ENCODE measurements at places on chromosomes 5 and 9.

GRCh38 chr5:64637837-64638443 lies 52.4 kb upstream of the SHISAL2B start:
- no peak for DNase-seq

DNA sequence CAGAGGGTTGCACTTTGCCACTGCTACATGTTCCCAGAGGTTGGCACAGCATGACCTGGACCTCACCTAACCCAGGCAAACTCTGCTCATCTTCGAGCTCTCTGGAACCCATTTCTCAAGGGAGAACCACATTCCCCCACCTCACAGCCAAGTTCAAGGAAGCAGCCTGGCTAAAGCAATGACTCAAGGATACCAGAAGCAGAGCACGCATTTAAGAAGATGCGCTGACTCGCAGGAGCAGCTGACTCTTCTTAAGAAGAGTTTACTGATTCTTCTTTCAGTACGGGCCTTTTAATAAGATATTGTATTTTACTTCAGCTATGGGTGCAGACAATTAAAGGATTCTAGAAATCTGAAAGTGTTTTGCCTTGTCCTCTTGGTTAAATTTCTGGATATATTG lies 4.1 kb upstream of the SEMA5A start:
- DNase-seq = no peak

DNA sequence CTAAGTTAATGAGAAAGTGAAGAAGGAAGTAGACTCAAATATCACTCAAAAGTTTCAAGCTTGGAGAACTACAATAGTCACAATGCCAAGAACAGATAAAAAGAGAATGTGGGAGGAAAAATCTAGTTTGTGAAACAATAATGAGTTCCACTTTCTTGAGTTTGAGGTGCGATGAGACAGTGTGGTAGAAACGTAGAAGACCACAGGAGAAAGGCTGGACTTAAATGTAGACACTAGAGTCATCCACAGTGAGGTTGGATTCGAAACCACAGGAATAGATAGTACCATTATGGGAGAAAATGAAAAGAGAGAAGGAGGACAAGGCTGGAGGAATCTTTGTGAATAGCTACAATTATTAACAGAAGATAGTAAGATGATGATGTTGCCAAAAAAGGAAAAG lies 141.1 kb upstream of the LRRTM2 start:
- DNase-seq = no peak

GRCh38 chr9:9625248-9625647 lies 987.6 kb downstream of the PTPRD start:
- DNase-seq = no peak

DNA sequence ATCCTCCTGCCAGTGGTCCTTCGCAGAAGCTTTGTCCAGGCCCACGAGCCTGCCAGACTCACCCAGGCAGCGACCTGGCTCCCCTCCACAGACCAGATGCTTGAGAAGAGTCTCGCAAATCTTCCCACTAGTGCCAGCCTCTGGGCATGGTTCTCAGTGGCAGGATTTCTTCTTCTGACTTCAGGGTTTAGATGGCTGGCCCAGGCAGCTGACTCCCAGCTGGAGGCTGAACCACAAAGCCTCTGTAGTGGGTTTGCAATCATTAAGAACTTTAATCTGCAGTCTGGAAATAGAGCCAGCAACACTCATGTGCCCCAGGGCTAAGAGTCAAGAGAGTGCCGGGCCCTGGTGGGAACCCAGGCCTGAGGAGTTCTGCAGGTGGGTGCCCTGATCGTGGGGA lies 90.6 kb upstream of the ICE1 start:
- DNase-seq = no peak

- no peak for DNase-seq
These were observed 37.9 kb downstream of the NRG2 start for GRCh38 chr5:140005145-140005591.

GRCh38 chr5:126918615-126918957 lies 111.8 kb downstream of the MARCHF3 start:
- DNase-seq = no peak

GRCh38 chr5:154242964-154243376 lies 52.4 kb downstream of the GALNT10 start:
- no peak for DNase-seq

- no peak for DNase-seq
These were observed 56.8 kb downstream of the HMGCS1 start for GRCh38 chr5:43256261-43256966.

DNA sequence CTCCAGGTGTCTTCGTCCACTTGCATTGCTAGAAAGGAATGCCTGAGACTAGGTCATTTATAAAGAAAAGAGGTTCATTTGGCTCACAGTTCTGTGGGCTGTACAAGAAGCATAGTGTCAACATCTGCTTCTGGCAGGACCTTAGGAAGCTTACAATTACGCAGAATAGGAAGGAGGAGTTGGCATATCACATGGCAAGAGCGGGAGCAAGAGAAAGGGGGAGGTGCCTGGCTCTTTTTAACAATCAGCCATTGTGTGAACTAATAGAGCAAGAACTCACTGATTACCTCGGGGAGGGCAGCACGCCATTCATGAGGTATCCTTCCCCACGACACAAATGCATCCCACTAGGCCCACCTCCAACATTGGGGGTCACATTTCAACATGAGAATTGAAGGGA lies 134.4 kb upstream of the EFNA5 start:
- no peak for DNase-seq

- no peak for DNase-seq
These were observed 50.0 kb upstream of the ORM1 start for GRCh38 chr9:114272739-114273431.

DNA sequence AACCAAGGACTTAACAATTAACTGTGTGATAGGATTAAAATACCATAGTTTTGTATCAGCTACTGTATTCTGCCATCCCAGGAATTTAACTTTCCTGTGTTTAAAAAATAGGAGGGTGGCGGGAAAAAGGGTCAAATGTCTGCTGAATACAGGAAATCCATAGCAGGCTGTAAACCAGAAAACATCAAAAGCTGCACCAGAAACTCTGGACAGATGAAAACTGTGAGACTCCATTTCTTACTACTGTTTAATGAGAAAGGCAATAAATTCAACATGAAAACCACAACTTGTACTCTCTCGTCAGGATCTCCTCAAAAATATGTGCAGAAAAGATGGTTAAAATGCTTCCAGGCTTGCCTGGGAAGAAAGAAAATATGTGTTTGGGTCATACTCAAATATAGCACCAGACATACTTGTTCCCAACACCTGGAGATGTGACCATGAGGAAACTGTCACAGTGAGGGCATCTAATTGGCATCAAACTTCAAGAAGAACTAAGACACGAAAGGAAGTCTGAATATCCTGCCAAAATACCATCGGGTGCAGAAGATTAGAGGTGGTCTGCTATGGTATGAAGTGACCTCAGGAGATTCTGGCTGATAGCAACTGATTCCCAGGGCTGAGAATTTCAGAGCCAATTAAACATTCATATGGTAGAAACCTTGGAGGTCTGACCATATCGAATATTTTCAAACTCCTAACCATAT lies 164.7 kb upstream of the TARS1 start:
- DNase-seq = no peak

- DNase-seq = peak; percentile 9
These were observed 1.0 kb upstream of the TPM2 start for GRCh38 chr9:35690614-35691333.

- no peak for DNase-seq
These were observed 98.5 kb upstream of the ABCA1 start for GRCh38 chr9:105026451-105026850.

GRCh38 chr9:119284118-119284517 lies 85.1 kb downstream of the BRINP1 start:
- DNase-seq = no peak

GRCh38 chr5:4551034-4551433 lies 589.1 kb upstream of the ADAMTS16 start:
- no peak for DNase-seq

DNA sequence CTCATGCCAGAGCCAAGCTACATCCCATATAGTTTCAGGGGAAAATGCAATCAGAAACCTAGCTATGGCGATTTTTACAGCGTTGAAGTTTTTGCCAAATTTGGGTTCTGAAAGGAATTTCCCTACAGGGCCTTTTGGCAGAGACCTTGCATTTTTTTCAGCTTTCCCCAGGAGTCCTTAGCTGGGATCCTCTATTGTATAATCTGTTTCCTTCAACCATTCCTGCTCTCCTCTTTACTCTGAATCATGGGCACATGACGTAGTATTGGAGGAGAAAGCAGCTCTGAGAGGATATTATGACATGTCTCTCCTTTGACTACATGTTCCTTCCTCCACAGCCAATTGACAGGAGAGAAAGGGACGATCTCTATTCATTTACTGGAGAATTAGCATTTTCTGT lies 118.5 kb upstream of the ERCC6L2 start:
- no peak for DNase-seq

- no peak for DNase-seq
These were observed 568.0 kb upstream of the KLF4 start for GRCh38 chr9:108057421-108058134.

DNA sequence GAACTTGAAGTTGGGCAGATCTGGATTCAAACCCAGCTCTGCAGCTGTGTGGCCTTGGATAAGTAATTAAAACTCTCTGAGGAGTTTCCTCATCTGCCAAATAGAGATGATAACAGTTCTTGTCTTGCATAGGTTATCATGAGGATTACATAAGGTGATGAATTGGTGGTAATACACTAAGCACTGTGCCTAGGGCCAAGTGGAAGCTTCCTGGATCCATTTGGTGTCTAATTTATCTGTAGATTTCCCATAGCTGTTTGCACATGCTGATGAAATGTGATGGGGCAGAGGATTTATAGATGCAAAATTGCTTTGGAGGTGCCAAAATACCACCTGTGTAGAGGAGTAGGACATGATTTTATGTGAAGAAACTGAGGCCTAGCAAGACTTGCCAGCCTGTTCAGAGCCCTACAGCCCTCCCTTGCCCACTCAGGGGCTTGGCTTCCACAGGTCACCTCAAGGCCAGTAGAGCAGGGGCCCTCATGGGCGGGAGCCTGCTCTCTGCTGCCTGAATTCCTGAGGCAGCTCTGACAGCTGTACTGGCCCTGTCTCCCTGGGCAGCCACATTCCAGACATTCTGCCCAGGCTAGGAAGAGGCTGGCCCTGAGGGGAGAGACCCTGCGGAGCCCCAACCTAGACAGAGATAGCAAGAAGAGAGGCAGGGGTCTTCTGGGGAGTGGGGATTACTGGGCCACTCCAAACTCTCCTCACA lies 5.9 kb upstream of the FAT2 start:
- DNase-seq = no peak

DNA sequence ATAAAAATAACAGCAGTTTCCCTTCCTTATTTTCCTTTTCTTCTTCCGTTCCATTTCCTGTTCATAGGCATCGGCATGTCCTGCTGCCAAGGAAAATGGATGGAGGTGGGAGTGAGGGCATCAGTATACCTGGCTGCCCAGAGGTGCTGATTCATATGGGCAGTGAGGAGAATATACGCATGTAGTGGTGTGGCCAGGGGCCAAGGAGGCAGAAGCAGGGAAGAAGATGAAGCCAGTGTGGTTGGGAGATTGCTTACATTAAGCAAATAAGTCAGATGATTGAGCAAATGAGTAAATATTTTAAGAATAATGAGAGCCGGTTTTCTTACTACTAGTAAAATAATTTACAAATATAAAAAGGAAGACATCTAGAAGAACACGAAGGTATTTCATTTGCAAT lies 344.9 kb upstream of the PAPPA start:
- DNase-seq = no peak

DNA sequence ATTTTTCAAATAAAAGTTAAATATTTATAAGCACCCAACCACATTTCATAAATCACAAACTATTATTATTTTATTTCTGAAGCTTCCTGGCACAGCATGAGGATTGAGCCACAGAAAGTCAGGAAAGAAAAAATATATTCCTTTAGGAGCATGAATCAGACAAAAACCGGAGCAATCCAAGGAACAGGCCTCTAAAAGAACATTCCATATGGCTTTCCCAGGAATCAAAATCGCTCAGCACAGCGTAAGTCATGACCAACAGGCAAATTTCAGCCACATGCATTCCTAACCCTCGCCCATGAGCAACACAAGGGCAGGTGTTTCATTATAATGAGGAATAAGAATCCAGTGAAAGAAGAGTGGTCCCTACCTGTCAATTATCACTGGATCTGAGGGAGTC lies 26.7 kb downstream of the EBF1 start:
- DNase-seq = no peak

GRCh38 chr9:128689293-128689774 lies 312 bp downstream of the SET start:
- DNase-seq = no peak

DNA sequence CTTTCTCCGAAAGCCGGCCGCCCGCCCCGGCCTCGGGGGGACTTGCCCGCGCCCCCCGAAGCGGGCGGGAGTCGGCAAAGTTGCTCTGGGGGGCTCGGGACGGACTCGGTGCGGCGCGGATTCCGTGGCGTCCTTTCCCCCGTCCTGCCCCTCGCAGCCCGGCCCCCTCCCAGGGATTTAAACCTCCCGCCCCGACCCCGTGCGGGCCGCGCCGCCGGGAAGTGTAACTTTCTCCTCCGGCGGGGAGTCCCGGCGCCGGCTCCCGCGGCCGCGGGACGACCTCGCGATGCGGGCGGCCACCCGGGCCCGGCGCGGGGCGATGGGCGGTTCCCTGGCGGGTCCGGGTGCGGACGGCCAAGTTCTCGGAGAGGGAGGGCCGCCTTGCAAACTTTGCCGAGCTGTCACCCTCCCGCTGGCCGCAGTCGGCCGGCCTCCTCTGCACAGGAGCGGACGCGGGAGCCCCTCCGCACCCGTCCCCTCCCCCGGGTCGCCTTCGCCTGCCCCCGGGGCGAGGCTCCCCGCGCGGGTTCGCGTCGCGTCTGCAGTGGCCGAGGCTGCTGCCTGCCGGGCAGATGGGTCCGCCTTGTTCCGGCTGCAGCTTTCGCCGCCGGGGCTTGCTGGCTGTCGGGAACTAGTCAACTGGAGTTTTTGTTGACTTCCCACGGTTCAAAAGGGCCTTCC lies 732 bp downstream of the PBX3 start:
- peak; percentile 8 for DNase-seq

DNA sequence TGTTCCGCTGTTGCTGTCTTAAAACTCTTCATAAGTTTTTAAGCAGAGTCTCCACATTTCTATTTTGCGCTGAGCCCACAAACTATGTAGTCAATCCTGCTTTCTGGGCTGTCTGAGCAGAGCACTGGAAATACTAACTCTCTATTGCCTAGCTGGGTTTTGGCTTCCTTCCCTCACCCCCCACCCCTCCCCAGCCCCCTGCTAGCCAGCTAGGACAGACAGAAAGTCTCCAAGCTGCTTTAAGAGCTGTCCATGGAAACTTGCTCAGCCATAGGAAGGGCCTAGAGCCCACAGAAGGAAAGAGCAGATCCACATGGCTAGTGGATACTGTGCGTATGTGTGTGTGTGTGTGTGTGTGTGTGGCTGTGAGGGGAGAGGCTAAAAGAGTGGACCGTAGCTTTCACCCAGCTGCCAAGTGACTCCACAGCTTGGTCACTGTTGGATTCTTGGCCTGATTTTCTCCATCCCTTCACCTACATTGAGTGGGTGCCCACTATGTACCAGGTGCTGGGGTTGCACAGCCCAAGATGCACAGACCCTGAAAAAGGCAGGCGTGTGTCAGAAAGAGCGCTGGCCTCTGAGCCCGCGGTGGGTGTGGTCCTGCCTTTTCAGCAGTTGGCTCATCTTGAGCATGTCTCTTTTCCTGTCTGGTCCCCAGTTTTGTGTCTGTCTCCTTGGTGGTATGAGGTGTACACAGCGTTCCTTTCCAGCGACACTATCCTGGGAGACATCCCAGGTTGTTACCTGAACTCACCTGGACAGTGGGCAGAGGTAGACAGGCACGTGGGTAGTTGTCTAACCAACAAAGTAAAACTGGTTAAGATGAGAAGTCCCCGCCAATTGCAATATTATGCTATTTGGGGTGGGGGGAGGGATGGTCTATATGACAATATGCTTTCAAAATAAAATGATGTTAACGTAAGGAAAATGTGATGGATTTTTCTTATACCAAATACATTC lies 5.4 kb upstream of the NKX2-5 start:
- DNase-seq = no peak
